Karpas-422 (cell line): ENCODE measurements at places on chromosomes 5 and 9. TPM values are rescaled to one million over a fixed set of nuclear protein-coding genes. Genes with fewer than 3 reads are reported as not detected.

Gene AK1
- 1.0 and 32.6 TPM in 2 replicates for total RNA-seq

Gene TAF11L5
- total RNA-seq: not detected in 2 replicates

Gene CCL21
- not detected in 2 replicates for total RNA-seq

Gene C8G
- total RNA-seq: not detected in 2 replicates

Gene C5orf63
- 14.3 and 24.2 TPM in 2 replicates for total RNA-seq

Gene GPR150
- total RNA-seq: 0.34 and 0.51 TPM in 2 replicates

DNA sequence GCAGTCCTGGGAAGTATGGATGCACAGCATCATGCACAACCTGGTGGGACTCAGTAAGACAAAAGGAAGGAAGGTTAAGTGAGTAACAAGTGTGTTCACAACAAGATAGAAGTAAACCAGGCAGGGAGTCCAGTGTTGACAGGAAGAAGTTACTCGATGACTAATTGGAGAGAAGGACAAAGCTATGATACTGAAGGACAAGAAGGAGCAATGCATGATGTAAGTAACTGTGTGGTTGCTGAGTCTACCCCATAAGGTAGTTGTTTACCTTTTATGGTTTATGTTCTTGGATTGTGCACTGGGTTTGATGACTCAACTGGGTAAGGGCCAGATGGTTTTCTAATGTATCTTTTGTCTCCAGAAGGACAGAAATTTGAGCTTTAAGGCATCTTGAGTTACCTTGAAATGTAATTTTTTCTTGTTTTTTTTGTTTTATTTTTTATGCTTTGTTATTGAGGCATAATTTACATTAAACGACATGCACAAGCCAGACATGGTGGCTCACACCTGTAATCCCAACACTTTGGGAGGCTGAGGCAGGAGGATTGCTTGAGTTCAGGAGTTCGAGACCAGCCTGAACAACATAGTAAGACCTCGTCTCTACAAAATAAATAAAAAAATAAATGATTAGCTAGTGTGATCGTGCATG lies 89.2 kb upstream of the CAST start:
- H3K36me3 ChIP-seq: no peaks in the 10 kb centered on the region
- no peak for DNase-seq

DNA sequence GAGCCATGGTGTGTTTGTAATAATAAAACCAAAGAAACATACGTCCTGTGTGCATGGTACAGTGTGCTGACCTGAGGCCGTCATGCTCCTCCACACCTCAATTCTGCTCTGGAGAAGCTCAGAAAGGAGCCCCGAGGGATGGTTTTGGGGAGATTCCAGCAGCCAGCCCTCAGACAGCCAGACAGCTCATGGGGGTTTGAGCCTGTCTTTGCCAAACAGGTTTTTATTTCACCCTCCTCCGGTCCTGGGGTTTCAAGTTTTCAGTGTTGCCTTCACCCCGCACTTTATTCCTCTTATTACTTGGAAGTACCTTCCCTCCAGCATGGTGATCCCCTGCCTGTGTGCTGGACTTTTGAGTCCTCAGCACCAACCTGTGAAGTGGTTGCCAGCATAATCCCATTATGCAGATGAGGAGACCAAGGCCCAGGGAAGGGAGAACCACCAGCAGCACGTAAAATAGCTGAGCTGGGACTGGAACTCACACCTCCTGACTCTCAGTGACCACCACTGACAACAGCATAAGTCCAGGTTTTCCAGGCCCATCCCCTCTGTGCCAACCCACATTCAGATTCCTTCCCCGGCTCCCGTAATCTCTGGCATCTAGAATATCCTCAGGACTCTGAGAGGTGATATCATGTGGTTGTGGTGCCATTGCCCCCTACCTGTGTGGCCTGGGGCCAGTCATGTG lies 35.1 kb downstream of the TGFBI start:
- no peak overlapping the region for H3K4me3 ChIP-seq
- H3K36me3 ChIP-seq: no peaks in the 10 kb centered on the region
- no peaks in the 10 kb centered on the region for H3K27me3 ChIP-seq
- H3K27ac ChIP-seq: no peak overlapping the region

GRCh38 chr5:150323092-150323491 lies 20.4 kb upstream of the ARSI start:
- H3K36me3 ChIP-seq: no peaks in the 10 kb centered on the region
- no peak for DNase-seq
- H3K4me3 ChIP-seq: no peak overlapping the region
- H3K27me3 ChIP-seq: no peaks in the 10 kb centered on the region
- H3K27ac ChIP-seq: no peak overlapping the region

- no peaks in the 10 kb centered on the region for H3K4me1 ChIP-seq
- DNase-seq: no peak
- no peak overlapping the region for H3K27ac ChIP-seq
These were observed 324.4 kb downstream of the ENC1 start for GRCh38 chr5:74316064-74316603.

- H3K4me3 ChIP-seq: no peak overlapping the region
- H3K27me3 ChIP-seq: no peaks in the 10 kb centered on the region
- no peak overlapping the region for H3K27ac ChIP-seq
These were observed 16.3 kb downstream of the LARP1 start for GRCh38 chr5:154771383-154771901.

DNA sequence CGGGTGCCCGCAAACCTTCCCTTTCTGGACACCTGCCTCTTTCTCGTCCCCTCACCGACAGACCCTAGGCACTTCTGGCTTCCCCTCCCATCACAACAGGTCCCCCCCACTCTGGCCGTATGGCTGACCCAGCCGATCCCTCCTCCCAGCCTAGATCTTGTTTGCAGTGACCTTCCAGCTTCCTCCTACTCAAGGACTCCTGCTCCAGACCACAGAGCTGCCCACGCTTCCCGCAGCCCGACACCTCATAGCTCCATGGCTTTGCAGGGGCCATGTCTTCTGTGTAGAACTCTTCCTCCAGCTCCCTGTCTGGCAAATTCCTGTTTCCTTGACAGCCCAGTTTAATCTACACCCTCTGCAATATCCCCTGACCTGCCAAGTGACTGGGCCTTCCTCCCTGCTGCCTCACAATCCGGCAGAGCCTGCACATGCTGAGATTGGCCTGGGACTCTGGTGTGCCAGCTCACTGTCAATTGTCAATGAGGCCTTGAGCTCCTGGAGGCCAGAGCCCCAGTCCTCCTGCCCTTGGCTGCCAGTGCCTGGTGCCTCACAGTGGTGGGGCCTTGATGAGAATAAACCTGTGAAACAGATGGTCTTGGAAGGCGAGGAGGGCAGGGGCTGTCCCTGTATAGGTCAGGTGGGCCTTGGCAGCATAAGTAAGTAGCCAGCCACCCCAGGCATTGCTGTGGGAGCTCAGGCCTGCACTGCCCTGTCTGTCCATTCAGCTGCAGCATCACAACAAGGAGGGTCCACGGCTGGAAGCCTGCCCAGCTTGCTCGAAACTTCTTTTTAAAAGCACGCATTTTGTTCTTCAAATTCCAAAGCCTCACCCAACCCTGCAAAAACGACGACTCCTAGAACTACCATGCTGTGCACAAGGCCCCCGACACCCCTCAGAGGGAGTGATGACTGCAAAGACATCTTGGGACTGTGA lies 50.5 kb downstream of the GADD45G start:
- H3K36me3 ChIP-seq: no peaks in the 10 kb centered on the region
- no peak for DNase-seq
- H3K4me1 ChIP-seq: no peaks in the 10 kb centered on the region
- no peak overlapping the region for H3K4me3 ChIP-seq
- H3K27me3 ChIP-seq: no peaks in the 10 kb centered on the region

GRCh38 chr9:92341578-92341977 lies 15.8 kb downstream of the CENPP start:
- H3K27me3 ChIP-seq: no peaks in the 10 kb centered on the region
- H3K4me3 ChIP-seq: no peak overlapping the region
- H3K27ac ChIP-seq: no peak overlapping the region
- DNase-seq: no peak

GRCh38 chr9:96006961-96007360 lies 131.5 kb downstream of the ERCC6L2 start:
- 0 out of 2 replicates have a peak, but pooled peaks cover 4% of the 10 kb centered on the region for H3K36me3 ChIP-seq
- H3K27me3 ChIP-seq: no peaks in the 10 kb centered on the region
- H3K27ac ChIP-seq: no peak overlapping the region
- H3K4me1 ChIP-seq: no peaks in the 10 kb centered on the region
- H3K4me3 ChIP-seq: no peak overlapping the region

GRCh38 chr9:93911801-93912554 lies 43.2 kb downstream of the BARX1 start:
- DNase-seq: no peak
- peaks cover 3% of the 10 kb centered on the region; the same call in 1 of the 2 replicates for H3K4me1 ChIP-seq
- no peak overlapping the region for H3K4me3 ChIP-seq
- no peaks in the 10 kb centered on the region for H3K36me3 ChIP-seq
- no peaks in the 10 kb centered on the region for H3K27me3 ChIP-seq

DNA sequence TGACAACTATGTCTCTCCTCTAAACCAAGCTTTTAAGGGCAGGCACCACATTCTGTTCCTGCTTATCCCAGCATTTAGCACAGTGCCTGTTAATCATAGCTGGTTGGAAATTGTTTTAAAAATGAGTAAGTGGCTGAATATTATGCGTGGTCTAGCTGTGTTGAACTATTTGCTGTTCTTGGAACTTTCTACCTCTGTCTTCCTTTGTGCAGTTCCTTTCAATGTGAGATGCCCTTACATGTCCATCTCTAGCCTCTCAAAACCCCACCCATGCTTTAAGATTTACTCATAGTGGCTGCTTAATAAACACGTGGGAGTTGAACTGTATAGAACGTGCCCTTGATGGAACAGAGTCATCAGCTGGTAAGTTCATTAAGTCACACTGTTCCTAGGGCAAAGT lies 34.5 kb downstream of the C9orf57 start:
- DNase-seq: no peak
- no peaks in the 10 kb centered on the region for H3K36me3 ChIP-seq
- H3K4me3 ChIP-seq: no peak overlapping the region
- no peaks in the 10 kb centered on the region for H3K27me3 ChIP-seq

DNA sequence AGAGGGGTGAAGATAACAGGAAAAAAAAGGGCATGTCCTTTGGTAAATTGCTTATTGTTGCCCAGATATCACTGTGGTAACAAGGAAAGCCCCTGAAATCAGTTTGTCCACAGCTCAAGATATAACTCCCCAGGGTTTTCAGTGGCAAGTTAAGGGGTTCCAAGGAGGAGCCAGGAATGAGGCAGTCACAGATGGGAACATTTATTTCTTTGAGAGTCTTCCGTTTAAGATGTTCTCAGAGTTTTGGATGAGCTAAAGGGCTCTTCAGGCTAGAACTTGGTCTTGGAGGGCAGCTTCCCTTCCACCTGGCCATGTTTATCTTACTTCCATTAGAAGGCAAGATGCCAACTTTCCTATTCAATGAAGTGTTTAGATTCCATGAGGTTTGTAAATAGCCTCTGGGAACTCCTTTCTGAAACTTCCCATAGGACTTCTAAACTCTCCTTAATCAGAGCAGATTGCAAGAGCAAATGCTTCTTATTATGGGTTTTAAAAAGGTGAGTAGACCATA lies 277.6 kb upstream of the TNC start:
- H3K4me3 ChIP-seq: no peak overlapping the region
- no peaks in the 10 kb centered on the region for H3K36me3 ChIP-seq
- no peak for DNase-seq
- no peak overlapping the region for H3K27ac ChIP-seq
- no peaks in the 10 kb centered on the region for H3K27me3 ChIP-seq

DNA sequence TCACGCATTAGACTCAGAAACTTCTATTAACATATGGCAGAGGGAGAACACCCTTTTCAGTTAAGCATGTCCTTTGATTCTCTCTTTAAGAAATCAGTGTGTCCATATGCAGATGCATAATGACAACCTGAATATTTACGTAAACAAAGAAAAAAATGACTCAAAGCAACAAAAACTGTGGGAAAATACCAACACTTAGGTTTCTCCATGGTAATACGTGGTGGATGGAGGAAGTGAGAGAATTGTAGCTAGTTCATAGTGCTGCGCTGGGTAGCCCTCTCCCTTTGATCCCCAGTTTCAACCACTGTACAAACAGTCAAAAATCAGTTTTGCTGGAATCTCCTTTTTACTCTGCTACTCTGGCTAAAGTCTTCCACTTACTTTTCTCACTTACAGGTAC lies 2.0 kb upstream of the MAP3K1 start:
- no peaks in the 10 kb centered on the region for H3K27me3 ChIP-seq
- H3K4me3 ChIP-seq: no peak overlapping the region
- no peak for DNase-seq
- no peak overlapping the region for H3K27ac ChIP-seq
- no peaks in the 10 kb centered on the region for H3K36me3 ChIP-seq
